ENCODE measurements at places on chromosomes 2 and 18.
A peak's percentile ranks its signal among the peaks of the same experiment; 100 is the strongest.

GRCh38 chr2:216732334-216732733, 37.0 kb upstream of the IGFBP5 start:
- DNase-seq, result no peak

GRCh38 chr2:73176881-73177644, 25.3 kb upstream of the NOTO start:
- no peak for DNase-seq

- no peak for DNase-seq
Measured at GRCh38 chr2:101400048-101400447, 12.7 kb upstream of the CREG2 start.

DNA sequence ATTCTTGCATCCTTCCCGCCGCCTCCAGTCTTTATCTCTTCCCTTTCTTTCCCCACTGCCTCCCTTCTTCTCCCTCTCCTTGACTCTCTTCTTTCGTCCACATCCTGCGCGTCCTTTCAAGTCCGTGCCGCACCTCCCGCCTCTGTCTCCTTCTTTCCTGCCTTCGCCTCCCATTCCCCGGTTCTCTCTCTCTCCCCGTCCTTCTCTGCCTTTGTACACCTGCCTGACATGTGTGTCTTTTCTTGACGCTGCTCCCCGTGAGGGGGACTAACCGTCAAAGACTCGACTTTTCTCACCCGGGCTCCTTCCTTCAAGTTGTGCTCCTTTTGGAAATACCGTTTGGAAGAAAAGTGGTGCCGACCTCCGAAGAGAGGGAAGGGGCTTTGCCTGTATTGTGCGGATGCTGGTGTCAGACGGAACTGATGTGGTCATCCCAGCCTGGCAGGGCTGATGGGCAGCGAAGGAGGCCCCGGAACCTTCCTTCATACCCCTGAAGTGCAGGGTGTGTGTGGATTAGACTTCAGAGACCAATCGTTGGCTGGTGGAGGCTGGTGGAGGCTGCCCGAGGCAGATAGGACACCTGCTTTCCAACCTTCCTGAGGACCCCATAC, 879 bp downstream of the TMEM178A start:
- no peak for DNase-seq

GRCh38 chr2:177281400-177282180, 17.1 kb upstream of the NFE2L2 start:
- no peak for DNase-seq

DNA sequence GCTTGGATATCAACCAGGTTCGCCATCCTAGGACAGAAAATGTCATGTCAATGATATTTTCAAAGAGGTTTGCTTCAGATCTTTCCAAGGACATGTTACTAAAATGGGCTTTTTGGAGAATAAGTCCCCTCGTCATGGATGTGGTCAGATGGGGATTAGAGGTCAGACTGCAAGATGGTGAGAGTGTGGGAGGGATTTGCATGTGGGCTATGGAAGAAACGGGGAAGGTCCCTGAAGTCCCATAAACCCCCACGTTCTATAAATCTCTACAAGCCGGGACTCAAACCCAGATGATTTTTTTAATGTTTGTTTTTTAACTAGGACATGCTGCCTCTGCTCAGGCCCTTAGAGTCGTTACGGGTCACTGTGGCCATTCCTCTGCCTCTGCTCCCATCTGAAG, 37.7 kb upstream of the IGFBP5 start:
- DNase-seq, result no peak

DNA sequence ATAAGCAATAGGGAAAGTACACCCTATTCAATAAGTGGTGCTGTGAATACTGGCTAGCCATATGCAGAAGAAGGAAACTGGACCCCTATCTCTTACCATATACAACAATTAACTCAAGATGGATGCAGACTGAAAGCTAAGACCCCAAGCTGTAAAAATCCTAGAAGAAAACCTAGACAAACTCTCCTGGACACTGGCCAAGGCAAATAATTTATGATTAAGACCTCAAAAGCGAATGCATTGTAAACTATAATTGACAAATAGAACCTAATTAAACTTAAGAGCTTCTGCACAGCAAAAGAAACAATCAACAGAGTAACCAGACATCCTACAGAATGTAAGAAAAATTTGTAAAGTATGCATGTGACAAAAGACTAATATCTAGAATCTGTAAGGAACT, 41.1 kb upstream of the ASXL3 start:
- no peak for DNase-seq

GRCh38 chr2:110677080-110677479, 783 bp downstream of the BUB1 start:
- DNase-seq, result no peak

DNA sequence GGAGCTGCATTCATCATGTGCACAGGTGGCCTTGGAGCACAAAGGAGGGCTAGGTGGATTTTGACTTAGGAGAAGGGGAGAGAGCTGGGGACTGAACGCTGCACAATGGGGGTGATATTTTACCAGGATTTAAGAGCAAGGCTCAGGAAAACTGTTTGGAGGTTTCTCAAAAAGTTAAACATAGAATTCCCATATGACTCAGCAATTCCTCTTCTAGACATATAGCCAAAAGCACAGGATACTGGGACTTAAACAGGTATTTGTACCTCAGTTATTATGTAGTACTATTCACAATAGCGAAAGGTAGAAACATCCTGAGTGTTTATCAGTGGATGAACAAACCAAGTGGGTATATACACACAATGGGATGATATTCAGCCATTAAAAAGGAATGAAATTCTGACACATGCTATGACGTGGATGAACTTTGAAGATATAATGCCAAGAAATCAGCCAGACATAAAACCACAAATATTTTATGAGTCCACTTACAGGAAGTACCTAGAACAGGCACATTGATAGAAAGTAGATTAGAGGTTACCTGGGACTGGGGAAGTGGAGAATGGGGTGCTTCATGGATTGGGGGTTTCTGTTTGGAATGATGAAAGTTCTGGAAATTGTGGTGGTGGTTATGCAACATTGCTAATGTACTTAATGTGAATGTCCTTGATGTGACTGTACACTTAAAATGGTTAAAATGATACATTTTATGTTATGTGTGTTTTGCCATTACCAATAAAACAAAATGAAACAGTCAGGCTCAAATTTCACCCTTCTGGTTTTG, 216.9 kb downstream of the HAUS1 start:
- no peak for DNase-seq

- DNase-seq, result no peak
Measured at GRCh38 chr2:179741317-179741716, 120.1 kb downstream of the ZNF385B start.

DNA sequence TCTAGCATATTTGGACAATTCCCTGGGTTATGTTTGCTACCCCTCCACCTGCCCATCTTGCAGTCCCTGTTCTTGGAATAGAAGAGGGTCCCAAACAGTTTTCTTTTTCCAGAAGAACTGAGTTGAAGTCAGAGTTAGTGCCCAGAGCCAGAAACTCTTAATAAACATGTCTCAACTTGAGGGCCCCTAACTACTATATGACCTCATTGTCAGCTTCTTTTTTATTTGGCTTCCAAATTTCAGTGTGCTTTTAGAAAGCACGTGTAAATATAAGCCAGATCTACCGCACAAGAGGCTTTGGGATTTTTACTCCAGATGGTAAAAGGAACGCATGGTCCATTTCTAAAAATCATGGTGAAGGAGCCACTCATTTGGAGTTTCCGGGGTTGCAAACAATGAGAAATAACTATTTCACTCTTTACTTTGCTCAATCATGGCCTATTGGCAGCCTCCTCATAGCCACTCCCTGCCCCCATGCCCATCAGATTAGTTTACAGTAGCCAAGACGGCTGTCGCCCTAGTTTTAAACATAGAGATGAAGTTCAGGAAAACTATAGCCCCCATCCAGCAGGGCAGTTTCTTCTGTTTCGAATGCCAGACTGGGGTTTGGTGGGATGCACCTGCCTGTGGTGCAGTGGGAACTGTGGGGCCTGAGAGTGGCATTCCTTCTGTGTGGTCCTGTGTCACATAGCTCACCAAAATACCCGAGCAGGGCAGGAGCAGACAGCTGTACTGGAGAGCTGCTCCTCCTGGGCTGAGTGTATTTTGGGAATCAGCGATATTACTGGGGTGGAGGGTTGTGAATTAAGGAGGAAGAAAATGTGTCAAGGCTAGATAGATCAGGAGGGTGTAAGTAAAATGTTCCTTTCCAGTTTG, 1.7 kb downstream of the MAPRE3 start:
- no peak for DNase-seq

DNA sequence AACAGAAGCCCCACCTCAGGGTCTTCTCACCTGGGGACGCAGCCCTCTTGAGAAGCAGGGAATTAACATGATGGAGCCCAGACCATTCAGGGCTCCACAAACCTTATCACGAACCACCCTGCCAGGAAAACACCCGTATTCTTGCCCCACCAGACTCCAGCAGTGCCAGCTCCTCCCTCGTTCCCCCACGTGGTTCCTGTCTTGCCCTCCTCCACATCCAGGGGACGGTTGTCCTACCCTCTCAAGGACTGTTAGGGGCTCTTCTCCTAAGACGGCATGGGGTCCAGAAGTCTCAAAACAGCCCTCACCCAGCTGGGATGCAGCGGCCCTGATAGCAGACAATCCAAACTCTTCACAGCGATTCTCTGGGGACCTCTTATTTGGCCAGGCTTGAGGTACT, 372.2 kb upstream of the HS6ST1 start:
- no peak for DNase-seq

DNA sequence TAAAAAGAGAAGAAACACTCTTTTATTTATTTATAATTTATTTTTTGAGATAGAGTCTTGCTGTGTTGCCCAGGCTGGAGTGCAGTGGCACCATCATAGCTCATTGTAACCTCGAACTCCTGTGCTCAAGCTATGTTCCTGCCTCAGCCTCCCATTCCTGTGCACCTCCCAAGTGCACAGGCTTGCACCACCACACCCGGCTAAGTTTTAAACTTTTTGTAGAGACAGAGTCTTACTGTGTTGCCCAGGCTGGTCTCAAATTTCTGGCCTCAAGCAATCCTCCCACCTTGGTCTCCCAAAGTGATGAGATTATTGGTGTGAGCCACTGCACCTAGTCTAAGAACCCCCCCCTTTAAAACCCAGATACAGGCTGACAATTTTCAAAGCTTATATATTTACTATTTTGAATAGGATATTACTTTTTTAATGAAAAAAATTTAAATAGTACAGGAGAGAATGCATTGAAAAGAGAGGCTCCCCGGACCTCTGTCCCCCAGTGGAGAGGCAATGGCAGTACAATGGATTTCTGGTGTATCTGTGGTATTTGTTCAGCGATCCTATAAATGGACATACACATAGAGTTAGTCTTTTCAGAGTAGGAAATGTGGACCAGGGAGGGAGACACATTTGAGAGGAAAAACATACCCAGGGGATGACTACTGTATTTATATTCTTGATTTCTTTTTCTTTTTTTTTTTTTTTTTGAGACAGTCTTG, 48.1 kb upstream of the CNOT11 start:
- DNase-seq, result no peak

- no peak for DNase-seq
Measured at GRCh38 chr18:74826572-74826971, 228.9 kb downstream of the ZNF407 start.

DNA sequence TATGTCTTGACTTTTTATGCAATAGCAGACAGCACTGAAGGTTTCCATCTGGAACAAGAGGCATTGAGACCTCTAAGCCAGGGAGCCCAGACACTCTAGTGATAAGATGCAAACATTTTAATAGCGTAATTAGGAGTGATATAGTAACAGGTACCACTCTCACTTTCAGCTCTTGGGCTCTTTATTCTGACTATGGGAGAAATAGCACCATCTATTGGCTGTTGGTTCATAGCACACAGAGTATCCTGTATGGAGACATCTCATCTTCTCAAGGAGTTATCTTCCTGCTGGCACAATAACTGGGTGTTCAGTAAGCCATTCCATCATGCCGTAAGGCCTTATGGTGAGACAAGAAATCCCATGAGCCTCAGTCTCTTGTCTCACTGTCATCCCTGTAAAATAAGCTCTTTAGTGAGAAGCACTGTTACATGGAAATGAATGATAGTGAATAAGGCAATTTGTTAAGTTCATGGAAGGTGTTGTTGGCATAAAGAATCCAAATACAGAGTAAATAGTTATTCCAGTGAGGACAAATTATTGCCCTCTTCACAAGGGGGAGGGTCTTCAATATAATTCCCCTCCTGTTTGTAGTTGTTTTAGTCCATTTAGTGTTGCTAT, 48.3 kb downstream of the THUMPD2 start:
- peak; percentile 31 for DNase-seq

DNA sequence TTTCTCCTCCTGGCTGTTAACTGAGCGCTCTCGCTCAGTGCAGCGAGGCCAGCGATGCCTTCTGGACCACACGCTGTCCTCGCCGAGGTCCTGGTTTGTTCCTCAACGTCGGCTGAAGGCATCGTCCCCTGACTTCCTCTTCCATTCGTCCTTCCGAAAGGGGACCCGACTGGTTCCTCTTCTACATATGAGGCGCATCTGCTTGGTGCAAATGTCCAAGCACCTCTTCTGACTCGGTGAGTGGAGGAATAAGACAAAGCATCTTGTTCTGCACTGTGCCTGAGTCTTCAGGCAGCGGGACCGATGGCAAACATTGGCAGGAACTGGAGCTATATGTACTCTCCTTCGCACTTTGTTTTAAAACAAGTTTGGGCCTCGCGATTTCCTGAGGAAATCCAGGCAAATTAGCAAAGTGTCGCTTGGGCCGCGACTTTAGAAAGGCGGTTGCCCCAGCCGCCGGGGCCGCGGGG, 621 bp upstream of the KCNS3 start:
- no peak for DNase-seq

GRCh38 chr2:229162015-229162414, 109.1 kb downstream of the PID1 start:
- DNase-seq, result no peak

GRCh38 chr2:193679847-193680246, 1485.1 kb upstream of the TMEFF2 start:
- no peak for DNase-seq

DNA sequence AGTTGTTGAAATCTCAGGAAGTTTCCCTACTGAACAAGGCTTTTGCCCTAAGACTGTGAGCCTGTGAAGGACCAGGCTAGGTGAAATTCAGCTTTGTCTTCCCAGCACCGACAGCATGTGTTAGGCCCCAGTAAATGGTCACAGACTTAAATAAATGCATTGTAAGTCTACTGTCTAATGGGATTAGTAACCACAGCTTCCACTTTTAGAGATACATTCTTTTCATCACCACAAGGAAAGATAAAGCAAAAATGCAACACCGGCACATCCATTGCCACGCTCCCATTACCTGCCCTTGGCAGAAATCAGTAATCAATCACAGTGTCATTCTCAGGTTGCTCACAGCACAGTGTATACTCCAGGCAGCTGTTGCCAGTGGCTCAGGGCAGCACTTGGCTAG, 59.3 kb downstream of the CRACDL start:
- DNase-seq, result no peak

GRCh38 chr2:15931319-15931890, 8.9 kb upstream of the MYCN start:
- DNase-seq, result no peak

Measured in iPS DF 6.9 (cell line).